SK-N-DZ (cell line): ENCODE measurements at places on chromosomes 6 and 20.

DNA sequence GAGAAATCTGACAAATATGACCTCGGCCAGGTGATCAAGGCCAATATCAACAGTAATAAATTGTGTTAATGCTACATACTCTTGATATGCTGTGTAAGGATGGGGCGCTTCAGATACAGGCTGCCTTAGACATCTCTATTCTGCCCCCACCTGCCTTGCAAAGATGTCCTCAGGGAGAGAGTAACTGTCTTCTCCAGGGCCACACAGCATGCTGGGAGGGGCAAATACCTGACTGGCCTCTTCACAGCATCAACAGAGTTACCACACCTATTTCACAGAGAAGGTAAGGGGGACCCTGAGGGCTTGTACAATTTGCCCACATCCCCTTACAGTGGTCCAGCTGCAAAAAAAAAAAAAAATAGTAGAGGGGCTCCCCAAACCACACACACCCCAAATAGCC is 17.2 kb upstream of the KIAA1755 start:
- no peak for DNase-seq

GRCh38 chr6:84428300-84428907 is 201.0 kb upstream of the CEP162 start:
- DNase-seq: peak; percentile 52

- DNase-seq: no peak
These were observed 5.4 kb upstream of the DEK start for GRCh38 chr6:18269717-18270116.

- DNase-seq: no peak
These were observed 628.3 kb downstream of the MMUT start for GRCh38 chr6:48834706-48835105.

DNA sequence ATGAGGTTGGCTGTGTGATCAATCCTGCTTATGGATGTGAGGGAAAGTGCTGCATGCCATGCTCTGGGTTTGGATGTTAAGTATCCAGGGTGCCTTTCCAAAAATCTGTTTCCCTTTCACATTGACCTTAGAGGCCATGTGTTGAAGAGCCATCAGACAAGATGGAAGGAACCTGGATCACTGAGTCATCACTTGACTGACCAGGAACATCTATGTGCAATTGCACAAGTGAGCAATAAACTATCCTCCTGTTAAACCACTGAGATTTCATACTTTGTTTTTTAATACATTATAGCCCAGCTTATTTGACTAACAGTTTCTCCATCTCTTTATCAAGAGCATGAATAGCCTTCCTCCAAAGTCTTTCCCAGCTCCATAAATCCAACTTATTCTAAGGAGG is 17.8 kb upstream of the TMEM14A start:
- no peak for DNase-seq

DNA sequence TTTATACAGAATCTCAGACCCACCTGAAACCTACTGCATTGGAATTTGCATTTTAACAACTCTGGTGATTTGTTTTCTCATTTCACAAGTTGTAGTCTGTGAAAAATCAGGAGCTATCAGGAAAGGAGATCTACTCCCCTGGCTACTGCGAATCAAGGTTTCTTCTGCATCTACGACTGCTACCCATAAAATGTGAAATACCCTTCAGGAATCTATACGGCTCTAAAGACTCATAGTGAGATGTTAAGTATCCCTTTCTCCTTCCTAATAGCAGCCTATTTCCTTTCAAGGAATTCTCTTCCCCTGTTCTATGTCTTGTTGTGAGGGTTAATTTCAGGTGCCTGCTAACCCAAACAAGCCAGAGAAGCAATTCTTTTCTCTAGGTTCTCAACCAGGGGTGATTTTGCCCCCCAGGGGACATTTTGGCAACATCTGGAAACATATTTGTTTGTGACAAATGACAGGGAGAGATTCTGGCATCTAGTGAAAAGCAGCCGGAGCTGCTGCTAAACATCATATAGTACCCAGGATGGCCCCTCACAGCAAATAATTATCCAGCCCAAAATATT is 26.3 kb downstream of the WFDC3 start:
- no peak for DNase-seq

DNA sequence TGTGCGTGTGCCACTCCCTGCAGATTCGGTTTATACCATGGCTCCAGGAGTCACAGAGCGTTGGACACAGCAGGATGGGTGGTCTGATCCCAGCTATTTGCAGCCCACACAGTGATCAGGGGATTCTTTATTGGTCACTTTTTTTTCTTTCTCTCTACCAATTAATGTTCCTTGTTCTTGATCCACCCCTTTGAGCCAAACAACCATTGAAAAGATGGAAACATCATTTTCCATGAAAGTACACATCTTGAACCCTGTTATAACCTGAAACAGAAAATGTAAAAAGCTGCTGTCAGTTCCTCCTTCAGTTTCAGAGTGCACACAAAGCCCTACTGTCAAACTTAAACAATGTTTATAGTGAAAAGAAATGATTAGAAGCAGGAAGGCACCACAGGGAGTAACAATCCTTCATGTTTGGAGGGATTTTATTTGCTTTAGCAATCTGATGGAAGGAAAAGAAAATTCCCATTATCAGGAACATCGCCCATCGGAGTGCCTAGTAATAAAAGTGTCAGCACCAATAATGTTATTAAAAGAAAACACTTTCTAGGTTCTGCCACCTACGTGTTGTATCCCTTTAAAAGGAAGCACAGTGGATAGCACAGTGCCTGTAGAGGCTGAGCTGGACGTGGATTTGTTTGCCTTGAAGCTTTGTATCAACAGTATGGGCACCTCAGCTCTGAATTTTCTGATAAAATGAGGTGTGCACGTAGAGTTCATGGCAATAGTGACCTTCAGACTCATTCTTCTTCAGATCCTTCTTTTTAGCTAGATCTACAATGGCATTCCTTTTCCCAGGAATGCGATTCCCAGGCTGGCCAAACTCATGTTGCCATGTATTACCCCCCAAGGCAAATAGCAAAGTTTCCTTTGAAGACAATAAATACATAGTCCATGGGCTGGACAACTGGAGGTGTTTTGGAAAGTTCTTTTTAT is 16.1 kb upstream of the THBD start:
- no peak for DNase-seq

DNA sequence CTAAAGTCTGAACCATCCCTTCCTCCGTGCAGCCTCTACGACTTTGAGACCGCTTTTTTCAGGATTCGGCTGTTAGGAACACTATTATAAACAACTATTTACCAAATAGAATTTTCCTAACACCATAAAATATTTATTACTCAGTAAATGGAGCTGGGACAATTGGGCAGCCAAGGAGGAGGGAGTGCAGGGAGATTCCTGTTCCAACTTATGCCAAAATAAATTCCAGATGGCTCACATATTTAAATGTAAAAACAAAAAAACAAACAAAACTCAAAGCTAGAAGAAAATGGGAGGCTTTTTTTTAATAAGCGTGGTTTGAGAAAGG is 48.1 kb downstream of the TCP11 start:
- DNase-seq: no peak

DNA sequence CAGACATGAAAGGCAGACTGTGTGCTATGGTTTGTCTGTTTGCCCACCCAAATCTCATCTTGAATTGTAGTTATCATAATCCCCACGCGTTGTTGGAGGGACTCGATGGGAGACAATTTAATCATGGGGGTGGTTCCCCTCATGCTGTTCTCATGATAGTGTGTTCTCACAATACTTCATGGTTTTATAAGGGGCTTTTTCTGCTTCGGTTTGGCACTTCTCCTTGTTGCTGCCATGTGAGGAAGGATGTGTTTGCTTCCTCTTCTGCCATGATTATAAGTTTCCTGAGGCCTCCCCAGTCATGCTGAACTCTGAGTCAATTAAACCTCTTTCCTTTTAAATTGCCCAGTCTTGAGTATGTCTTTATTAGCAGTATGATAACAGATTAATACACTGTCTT is 47.2 kb upstream of the MICB start:
- DNase-seq: no peak

DNA sequence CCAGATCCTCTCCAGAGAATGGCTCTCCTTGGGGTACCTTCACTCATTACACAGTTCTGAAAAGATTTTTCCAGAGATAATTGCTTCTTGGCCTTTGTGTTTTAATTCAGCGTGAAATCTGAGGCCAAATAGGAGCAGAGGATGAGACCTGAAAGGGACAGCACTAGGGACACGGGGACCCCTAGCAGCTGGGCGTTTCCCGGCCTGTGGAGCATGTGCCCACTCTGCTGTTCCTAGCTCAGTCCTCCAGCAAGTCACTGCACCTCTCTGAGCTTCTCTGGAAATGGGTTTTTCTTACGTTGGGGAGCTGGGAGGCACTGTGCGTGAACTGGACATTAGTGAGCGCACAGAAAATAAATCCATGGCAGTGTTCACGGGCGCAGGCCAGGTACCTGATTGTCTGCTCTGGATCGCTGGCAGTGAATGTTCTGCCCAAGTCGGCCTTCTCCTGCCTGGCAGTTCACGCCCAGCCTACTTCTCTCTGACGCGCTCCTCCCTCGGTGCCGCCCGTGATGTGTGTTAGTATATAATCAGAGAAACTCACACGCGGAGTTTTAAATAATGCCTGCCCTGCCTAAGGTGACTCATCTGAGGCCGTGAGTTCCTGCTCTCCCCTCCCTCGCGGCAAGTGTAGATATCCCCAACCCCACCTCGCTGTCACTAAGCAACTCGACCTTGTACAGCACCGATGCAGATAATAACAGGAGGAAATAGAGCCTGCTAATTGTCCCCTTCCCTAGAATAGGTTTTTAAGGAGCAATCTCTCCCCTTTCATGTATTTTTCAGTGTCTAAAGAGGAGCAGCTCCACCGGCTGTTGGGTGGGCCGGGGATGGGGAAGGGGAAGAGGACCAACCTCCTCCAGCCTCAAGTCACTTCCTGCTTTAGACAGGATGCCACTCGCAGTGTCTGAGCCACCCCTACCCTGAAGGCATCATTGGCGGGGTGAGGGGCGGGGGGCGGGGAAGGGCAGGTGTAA is 2.7 kb upstream of the TUBB2A start:
- no peak for DNase-seq

GRCh38 chr6:24720131-24720603 is 1.2 kb upstream of the C6orf62 start:
- DNase-seq: peak; percentile 20
